Suppressor macrophage treated with lipopolysaccharide for 4 hours (primary cell): ENCODE measurements at places on chromosomes 11 and 22.

GRCh38 chr11:68816917-68817419 lies 24.7 kb downstream of the CPT1A start:
- no peak for DNase-seq

GRCh38 chr22:39308614-39309363 lies 10.6 kb downstream of the RPL3 start:
- peak; percentile 93 for DNase-seq

DNA sequence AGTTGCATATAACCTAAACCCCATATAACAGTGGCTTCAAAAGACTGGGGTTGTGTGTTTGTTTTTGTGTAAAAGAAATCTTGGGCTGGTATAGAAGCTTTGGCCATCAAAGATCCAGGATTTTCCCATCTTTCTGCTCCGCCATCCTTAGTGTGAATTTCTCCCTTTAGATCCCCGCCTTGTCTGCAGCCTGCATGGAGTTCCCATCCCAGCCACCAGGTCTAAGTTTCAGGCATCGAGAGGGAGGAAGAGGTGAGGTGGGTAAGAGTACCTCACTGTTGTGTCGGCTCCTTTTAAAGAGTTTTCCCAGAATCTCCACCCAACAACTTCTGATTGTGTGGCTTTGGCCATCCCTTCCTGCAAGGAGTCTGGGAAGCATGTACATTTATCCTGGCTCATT lies 195.5 kb upstream of the SORL1-AS1 start:
- DNase-seq: no peak

DNA sequence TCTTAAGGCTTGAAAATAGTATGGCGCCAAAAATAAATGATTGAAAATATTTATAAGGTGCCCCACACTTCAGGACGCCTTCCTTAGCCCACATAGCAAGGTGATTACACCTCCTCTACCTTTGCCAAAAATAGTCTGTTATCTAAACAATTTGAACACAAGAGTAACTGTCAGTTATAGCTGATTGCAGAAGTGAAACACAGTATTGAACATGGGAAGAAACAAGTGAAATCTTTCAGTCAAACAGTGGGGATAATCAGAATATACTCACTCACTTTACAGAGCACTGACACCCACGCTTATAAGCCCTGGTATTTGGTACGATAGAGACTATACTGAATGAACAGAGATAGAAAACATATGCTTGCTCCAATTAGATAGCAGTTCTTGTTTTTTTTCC lies 203.1 kb downstream of the RAB38 start:
- DNase-seq: no peak

- DNase-seq: peak; percentile 95
Observed at GRCh38 chr11:117189191-117189940, 9.8 kb upstream of the TAGLN start.

DNA sequence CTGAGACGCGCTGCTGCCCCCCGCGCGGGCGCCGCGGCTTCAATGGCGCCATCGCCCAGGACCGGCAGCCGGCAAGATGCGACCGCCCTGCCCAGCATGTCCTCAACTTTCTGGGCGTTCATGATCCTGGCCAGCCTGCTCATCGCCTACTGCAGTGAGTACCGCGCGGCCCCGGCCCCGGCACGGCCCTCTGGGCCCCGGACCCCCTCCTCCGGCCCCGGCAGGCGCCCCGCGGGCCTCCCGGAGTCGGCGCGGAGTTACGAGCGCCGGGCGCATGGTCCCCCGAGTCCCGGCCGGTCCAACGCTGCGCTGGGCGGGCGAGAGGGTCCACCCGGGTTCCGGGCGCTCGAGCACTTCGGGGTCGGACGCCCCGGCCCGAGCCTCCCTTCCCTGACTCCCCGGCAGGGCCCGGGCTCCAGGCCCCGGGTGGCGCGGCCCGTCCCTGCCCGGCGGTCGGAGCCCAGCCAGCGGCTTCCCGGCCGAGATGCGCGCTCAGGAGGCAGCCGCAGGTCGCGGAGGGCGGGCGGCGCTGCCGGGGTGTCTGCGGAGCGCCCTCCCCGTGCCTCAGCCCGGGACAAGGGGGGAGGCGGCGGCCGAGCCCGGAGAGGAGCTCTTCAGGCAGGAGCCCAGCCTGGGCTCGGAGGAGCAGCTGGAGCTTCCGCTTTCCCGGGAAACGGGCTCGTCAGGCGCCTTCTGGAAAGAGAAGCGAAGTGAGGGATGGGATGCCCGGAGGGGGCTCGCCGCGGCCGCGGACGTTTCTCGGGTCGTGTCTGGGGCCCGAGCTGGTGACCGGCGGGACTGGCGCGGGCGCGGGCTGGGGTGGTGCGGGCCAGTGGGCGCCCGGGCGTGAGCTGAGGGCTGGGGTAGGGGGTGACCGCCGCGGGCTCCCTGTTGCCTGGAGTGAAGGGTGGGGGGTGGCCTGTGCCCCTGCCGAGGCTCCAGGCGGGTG lies 1337.8 kb downstream of the BRD1 start:
- DNase-seq: no peak

DNA sequence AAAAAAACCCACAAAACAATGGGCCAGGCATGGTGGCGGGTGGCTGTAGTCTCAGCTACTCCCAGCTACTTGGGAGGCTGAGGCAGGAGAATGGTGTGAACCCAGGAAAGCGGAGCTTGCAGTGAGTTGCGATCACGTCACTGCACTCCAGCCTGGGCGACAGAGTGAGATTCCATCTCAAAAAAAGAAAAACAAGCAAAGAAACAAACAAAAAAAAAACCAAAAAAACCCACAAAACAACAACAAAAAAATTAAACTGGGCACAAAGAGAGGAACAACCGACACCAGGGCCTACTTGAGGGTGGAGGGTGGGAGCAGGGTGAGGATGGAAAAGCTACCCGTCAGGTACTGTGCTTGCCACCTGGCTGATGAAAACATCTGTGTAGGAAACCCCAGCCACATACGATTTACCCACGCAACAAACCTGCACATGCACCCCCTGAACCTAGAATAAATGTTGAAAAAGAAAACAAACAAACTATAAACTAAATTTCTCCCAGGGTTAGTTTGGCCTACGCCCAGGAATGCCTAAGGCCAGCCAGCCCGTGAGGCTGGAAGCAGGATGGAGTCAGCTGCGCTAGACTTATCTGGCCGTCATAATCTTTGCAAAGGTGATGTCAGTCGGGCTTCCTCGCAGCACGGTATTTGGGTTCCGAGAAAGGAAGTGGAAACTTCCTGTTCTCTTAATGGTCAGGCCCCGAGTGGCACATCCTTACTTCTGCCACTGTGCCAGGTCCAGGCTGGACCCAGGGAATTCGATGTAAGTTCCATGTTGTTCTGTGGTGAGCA lies 21.9 kb upstream of the CYB5R3 start:
- peak; percentile 54 for DNase-seq

DNA sequence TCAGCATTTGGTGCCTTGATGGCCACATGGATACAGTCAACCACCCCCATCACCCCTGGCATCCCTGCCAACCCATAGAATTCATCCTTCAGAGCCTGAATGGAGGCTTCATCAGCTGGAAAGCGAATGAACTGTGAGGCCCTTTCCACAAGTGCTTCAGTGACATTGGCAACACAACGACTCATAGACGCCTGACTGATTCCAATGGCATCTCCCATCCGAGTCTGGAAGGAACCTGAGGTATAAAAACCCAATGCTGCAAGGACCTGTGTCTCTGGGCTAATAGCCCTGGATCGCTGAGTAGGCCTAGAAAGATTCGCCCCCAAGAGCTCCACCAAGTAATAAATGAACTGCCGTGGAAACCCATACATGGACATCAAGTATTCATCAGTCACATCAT lies 1.3 kb downstream of the HARBI1 start:
- no peak for DNase-seq

DNA sequence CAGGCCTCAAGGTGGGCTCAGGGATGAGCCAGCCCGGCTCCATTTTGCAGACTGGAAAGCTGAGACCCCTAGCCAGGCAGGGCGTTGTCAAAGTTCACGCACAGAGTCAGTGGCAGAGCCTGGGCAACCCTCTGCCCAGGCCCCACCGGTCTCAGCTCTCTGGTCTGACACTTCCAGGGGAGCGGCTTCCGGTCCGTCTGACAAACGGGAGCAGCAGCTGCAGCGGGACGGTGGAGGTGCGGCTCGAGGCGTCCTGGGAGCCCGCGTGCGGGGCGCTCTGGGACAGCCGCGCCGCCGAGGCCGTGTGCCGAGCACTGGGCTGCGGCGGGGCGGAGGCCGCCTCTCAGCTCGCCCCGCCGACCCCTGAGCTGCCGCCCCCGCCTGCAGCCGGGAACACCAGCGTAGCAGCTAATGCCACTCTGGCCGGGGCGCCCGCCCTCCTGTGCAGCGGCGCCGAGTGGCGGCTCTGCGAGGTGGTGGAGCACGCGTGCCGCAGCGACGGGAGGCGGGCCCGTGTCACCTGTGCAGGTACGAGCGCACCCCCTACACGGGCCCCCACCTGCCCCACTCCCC lies 36.0 kb downstream of the CD6 start:
- DNase-seq: no peak
